ENCODE measurements at places on chromosomes 3 and 15.

- DNase-seq = no peak
These were observed 456 bp upstream of the C15orf61 start for GRCh38 chr15:67520321-67521028.

DNA sequence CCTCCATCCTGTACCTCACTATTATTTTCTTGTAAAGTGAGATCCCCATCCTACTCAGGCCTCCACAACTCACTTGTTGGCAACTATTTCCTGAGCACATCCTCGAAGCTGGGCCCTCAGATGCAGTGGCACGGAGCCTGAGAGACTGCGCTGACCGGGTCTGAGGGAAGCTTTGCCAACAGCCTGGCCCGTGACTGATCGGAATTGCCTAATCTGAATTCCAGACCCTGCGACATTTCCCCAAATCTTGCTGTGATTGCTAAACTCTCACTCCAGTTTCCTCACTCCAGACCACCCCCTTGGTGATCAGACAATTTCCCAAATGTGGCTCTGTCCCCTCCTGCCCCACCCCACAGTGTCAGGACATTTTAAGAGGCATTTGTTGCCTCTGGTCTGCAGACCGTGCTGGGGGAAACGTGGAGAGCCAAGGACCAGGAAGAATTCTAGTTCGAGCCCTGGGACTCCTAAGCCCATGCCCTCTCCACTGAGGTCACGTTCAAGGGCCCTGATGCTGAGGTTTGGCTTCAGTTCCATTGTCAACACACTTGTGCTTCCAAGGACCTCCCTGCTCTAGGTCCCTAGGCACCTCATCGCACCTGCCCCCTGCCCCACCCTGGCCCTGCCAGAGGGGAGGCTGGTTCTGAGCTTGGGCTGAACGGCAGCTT is 22.8 kb downstream of the KLHL25 start:
- DNase-seq = peak; percentile 73

DNA sequence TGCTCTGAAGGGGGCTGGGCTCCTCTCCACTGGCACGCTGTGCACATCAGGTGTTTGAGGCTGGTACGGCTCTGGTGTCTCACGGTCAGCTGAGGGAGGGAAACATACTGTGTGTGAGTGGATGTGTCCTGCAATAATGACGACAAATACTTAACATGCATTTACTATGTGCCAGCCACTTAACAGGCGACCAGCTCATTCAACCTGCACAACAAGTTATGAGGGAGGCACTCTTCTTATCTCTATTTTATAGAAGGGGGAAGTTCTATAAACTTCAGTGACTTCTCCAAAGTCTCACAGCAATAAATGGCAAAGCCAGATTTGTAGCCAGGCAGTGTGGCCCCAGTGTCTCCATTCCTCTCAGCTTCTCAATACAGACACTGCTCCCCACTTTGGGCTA is 83.1 kb upstream of the LINGO1 start:
- no peak for DNase-seq

- no peak for DNase-seq
These were observed 35.2 kb downstream of the FEM1B start for GRCh38 chr15:68312701-68313204.

GRCh38 chr3:43870120-43870519 is 179.4 kb downstream of the ABHD5 start:
- peak; percentile 71 for DNase-seq

DNA sequence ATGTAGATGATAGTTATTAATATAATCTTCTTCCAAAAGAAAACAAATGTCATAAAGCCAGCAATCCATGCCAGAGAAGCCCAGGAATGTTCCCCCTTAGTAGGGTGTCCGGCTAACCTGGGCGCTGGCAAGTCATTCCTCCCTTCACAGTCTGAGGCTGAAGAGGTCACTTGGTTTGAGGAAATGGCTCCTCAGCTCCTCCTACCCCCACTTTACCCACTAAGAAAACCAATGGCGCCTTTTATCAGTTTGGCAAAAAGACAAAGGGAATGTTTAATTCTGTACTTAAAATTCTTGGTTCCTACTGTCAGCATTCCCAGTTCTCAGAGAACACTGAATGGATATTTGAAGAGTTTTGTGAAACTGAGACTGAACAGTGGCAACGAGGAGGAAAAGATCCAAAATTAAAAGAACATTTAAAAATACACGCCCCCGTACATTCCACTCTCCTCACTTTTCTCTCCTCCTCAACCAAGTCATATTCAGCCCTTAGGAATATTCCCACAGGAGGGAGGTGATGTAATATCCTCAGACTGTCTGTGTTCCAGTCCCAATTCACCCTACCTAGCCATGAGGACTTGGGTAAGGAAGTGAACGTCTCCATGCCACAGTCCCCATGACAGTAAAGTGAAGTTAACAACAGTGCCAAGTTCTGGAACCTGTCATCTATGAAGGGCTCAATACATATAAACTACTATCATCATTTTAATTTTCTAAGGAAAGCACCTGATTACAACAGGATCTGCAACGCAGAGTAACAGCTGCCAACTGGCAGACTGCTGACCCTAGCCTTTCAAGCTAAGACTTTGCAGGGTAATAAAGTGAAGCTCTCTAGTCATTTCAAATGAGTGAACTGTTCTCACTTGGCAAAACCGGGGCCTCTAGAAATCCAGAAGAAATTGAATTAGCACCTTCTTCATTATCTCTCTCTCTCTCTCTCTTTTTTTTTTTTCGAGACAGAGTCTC is 234.5 kb upstream of the ICE2 start:
- DNase-seq = peak; percentile 21

- no peak for DNase-seq
These were observed 10.1 kb downstream of the MCM2 start for GRCh38 chr3:127608362-127608718.

GRCh38 chr3:44415421-44415820 is 62.0 kb downstream of the ZNF445 start:
- DNase-seq = no peak

DNA sequence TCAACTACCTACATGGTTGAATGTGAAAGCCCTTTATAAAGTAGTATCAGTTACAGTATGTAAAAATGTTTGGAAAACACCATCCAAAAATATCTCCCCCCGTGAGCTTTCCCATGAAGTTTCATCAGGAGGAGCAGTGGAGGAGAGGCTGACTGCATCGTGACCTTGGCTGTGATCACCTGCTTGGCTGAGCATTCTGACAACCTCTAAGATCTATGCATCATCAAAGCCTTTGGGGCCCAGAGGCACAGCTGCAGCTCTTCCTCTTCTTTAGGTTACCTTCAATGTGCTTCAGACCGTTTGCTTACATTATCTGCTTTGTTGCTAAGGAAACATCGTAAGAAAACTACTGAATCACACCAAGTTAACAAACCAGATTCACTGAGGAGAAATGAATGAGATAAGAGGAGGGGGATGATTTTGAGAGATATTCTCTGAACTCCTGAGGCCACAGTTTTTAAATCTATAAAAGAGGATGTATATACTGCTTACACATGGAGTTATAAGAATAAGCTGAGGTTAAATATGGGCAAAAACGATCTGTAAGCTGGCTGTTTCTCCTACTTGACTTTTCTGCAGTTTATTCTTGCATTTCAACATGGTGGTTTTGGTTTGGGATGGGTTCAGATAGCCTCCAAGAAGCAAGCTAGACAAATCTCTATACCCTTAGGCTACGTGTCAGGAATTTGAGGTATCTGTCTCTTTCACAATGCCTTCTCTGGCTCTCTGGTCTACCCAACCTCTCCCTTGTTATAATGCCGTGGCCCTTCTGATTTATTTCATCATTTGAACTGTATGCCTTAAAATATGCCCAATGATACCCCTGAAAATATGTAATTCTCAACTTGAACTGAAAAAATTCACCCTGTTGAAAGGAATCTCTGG is 4.0 kb downstream of the GCSAM start:
- peak; percentile 23 for DNase-seq

GRCh38 chr3:74263031-74263430 is 351.4 kb downstream of the CNTN3 start:
- DNase-seq = no peak

DNA sequence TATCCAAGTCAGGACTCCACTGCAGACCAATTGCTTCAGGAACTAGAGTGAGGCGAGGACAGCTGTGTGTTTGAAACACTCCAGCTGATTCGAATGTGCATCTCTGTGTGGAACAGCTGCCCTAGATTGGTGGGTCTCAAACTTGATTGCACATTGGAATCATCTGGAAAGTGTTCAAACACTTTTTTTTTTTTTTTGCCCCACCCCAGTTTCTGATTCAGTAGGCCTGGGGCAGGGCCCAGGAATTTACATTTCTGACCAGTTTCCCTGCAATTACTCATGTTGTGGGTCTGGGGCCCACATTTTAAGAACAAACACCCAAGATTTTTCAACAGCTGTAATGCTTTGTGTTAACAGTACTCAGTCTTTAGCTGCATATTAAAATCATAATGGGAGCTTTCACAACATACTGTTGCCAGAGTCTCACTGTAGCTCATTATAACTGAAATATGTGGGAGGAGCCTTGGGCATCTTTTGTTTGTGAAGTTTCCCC is 156.6 kb downstream of the NR1D2 start:
- peak; percentile 12 for DNase-seq

- DNase-seq = no peak
These were observed 212.7 kb upstream of the PPP2R3A start for GRCh38 chr3:135752851-135753250.

- no peak for DNase-seq
These were observed 384.1 kb downstream of the CADM2 start for GRCh38 chr3:85342915-85343314.

GRCh38 chr3:40043444-40043755 is 234.0 kb downstream of the MYRIP start:
- peak; percentile 10 for DNase-seq

DNA sequence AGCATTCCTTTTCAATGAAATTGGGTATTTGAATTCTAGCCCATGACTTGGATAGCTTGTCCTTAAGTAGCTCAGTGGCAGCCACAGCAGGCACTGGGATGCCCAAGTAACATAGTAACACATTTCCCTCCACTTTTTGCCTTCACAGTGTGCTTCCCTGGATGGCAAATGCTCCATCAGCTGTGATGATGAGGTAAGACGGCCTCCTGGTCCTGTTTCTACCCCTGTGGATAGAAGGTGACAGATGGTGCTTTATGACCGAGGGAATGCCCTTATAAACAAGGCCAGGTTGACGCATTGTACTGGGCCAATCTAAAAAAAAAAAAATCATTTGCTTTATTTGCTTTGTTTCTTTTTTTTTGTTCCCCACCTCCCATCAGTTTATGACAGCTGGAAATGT is 41.8 kb upstream of the LRTM1 start:
- DNase-seq = no peak

- no peak for DNase-seq
These were observed 83.6 kb downstream of the HMG20A start for GRCh38 chr15:77504306-77504705.
